ENCODE measurements at places on chromosomes 12 and 14.

DNA sequence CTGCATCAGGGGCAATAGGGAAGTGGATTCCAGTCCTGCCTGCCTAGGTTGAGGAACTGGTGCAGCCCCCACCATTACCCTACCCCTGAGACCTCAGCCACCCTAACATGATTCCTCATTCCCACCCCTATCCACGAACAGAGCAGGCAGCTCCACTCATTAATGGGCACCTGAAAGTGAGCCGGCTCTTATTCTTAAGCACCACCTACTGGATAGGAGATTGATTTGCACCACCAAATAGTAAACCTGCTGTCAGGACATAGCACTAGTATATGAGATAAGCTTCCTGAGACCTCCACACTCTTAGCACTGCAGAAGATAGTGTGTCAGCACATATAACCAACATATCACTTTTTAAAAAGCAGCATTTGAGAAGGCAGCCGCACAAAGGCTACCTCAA lies 573.2 kb downstream of the SOX5 start:
- no peaks in the 10 kb centered on the region for H3K27me3 ChIP-seq
- H3K36me3 ChIP-seq: no peaks in the 10 kb centered on the region
- H3K4me1 ChIP-seq: no peaks in the 10 kb centered on the region
- DNase-seq: no peak
- H3K4me3 ChIP-seq: no peak overlapping the region

GRCh38 chr12:92439420-92439805 lies 263.4 kb upstream of the PLEKHG7 start:
- DNase-seq: no peak
- H3K4me3 ChIP-seq: no peak overlapping the region
- no peaks in the 10 kb centered on the region for H3K36me3 ChIP-seq
- H3K4me1 ChIP-seq: peaks cover 59% of the 10 kb centered on the region
- no peaks in the 10 kb centered on the region for H3K27me3 ChIP-seq

- H3K27me3 ChIP-seq: no peaks in the 10 kb centered on the region
- H3K4me1 ChIP-seq: no peaks in the 10 kb centered on the region
- H3K4me3 ChIP-seq: no peak overlapping the region
- no peak for DNase-seq
These were observed 93.9 kb downstream of the KSR2 start for GRCh38 chr12:117874842-117875434.

DNA sequence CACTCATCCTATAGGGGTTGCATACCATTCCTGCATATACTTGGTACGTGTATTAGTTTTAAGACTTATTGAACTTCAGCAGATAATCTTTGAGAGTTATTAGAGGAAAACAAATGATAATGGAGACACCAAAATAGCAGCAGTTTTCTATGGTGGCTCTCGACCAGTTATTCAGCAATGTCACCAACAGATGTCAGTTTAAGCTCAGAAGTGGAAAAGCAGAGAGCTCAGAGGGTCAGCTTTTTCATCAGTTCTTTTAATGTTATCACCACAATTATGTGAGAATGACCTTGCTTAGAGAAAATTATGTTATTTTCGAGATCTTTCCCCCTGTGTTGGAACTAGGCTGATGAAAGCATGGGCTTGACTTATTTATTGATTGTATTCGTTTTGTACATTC lies 32.0 kb downstream of the PTPN11 start:
- H3K4me3 ChIP-seq: no peak overlapping the region
- DNase-seq: no peak
- H3K27ac ChIP-seq: no peak overlapping the region
- peaks cover 1% of the 10 kb centered on the region for H3K36me3 ChIP-seq
- no peaks in the 10 kb centered on the region for H3K4me1 ChIP-seq
